ENCODE measurements at places on chromosomes 6 and 20.

- DNase-seq: peak; percentile 62
These were observed 12.2 kb upstream of the DSTN start for GRCh38 chr20:17557675-17558006.

DNA sequence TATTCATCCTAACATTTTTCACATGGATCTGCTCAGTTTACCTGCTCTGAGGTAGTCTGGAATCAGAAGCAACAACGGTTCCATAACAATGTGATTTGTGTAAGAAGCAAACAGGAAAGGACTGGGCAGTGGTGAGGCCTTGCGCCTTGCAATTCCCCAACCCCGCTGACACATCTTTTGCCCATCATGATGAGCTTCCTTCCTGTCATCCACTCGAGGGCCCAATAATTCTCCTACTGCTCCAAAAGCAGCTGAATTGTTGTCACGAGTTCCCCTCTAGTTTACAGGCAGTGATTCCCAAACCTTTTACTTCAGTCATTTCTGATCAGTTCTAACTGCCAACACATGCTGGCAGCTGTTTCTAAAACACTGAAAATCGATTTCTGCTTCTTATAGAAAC is 22.9 kb downstream of the STX7 start:
- DNase-seq: no peak

GRCh38 chr6:158161566-158162254 is 6.4 kb downstream of the SERAC1 start:
- DNase-seq: no peak

GRCh38 chr20:45372646-45373352 is 5.3 kb downstream of the TP53TG5 start:
- DNase-seq: no peak

DNA sequence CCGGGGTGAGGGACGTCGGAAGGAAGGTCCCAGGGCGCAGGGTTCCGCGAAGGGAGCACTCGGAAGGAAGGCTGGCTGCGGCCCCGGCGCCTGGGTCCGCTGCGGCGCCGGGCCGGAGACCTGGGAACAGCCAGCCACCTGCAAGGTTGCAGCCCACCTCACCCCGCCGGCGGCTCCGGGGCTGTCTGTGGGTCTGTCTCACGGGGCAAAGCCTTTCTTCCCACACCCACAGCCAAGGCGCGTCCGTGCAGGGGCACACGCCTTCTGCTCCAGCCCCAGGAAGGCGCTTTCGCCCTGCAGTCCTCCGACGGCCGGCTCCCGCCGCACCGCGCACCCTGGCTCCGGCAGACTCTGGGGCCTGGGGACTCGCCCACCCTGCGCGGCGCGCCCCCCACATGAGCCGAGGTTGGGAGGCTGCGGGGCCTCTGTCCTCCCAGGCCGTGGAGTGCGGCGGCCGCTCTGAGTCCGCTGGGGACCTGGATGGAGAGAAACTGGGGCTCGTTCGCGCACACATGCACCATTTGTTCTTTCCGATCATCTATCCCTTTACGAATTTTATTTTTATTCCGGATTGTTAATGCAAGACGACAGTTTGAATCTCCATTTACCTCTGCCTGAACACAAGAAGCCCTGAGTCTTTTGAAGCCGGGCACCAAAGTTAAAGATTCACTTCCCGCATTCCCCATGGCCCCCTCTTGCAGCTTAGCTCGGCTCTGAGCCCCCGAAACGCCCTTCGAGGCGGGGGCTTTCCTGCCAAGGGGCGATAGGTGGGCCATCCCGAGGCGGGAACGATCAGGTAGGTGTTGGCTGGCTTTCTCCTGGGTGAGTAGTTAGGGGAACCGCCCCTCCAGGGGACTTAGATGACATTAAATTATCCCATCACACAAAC is 4.5 kb upstream of the FOXC1 start:
- no peak for DNase-seq

DNA sequence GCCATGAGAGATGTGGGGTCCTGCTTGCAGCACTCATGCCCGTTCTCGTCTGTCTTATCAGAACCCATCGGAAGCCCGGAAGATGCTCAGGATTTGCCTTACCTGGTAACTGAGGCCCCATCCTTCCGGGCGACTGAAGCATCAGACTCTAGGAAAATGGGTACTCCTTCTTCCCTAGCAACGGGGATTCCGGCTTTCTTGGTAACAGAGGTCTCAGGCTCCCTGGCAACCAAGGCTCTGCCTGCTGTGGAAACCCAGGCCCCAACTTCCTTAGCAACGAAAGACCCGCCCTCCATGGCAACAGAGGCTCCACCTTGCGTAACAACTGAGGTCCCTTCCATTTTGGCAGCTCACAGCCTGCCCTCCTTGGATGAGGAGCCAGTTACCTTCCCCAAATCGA is 8.3 kb downstream of the PI16 start:
- no peak for DNase-seq

DNA sequence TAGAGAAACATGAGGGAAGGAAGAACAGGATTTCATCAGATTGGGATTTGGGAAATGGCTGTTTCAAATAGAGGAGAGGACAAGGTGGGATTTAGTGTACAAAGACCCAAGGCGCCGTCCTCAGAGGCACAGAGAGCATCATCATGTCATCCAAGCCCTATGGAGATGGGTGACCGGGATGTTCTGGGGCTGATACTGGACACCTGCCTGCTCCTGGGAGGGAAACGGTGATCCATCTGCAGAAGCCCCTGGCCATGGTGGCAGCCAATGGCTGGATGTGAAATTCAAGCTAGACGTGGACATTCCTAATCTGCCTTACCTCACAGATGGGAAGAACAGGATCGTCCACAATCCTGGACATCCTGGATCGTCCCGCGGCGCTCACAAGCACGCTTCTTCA is 12.7 kb downstream of the NKX2-2 start:
- no peak for DNase-seq

DNA sequence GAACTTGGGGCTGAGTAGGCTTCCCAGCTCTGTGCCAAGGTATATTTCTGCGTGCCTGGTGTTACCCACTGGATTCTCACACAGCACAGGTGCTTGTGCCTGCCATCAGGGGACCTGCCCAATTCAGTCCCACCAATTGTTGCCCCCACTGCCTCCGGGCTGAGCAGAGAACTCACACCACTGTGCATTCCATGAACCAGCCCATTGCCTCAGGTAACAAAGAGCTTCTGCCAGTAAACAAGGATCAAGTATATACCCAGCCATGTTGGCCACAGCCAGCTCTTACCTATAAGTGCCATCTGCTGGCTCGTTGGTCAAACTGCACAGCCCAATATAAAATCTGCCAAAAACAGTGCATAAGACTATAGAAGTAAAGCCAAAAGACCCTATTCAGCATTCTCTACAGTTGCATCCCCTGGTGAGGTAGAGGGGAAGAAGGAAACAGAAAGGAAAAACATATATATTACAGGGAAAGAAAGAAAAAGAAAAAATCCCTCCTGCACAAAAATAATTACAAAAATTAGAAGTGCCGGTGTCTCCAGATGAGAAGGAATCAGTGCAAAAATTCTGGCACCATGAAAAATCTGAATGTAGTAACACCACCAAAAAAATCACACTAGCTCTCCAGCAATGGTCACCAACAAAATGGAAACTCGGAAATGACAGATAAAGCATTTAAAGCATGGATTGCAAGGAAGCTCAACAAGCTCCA is 241.4 kb downstream of the IBTK start:
- DNase-seq: no peak

GRCh38 chr20:15494851-15495250 is 1078.4 kb downstream of the KIF16B start:
- DNase-seq: no peak

GRCh38 chr6:34154668-34155447 is 9.0 kb upstream of the GRM4 start:
- no peak for DNase-seq

- DNase-seq: no peak
These were observed 41.2 kb downstream of the CDC5L start for GRCh38 chr6:44428682-44429081.

DNA sequence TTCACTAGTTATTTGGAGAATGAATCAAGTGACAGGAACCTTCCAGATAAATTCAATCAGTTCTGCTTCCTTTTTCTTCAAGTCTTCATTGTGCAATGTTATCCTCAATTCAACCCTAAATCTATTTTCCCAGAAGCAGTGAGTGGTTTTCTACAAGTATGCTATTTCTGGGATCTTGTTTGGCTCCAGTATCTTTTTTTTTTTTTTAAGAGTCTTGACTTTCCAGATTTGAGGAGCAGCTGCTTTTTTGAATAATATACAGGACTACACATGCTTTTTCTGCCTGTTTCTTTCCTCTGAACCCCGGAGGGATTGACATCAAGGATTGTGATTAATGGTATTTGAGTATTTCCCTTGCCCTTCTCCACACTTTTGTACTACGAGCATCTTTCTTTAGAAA is 339.2 kb upstream of the JAG1 start:
- DNase-seq: no peak

DNA sequence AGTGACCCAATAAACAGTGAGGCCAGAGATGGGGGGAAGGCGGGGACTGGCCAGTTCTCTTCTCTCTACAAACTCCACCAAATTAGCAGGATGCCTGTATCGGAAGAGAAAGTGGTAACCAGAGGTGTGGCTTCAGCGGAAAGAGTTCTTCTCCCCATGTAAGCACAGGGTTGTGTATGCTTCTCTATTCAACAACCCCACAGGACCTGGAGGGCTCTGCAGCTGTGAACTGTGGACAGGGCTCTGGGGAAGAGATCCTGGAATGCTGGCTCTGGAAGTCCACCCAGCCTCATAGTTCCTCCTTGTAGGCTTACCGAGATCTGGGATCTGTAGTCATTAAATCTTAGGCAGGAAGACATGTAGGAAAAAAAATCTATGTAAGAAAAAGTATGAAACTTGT is 186.2 kb downstream of the FOXC1 start:
- no peak for DNase-seq

GRCh38 chr6:8352335-8352965 is 82.9 kb downstream of the SLC35B3 start:
- no peak for DNase-seq

DNA sequence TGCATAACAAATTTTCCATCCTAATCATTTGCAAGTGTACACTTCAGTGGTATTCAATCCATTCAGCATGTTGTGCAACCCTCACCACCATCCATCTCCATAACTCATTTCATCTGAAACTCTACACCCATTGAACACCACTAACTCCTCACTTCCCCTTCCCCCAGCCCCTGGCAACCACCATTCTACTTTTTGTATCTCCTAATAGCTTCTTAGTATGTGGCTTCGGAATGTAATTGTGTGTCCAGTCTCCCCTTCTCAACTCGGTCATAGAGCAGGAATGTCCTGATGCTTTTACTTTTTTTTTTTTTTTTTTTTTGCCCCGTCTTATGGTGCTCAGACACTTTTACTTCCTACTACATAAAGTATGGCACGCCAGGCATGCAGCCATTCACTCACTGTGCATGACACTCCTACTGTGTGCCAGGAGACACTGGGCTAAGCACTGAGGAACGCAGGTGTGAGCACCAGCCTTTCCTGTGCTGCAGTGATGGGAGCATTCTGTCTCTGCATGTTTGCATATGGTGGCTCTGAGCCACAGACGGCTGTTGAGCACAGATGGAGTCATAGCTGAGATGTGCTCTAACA is 15.3 kb downstream of the HCK start:
- DNase-seq: no peak

- DNase-seq: no peak
These were observed 31.7 kb downstream of the PLEKHG1 start for GRCh38 chr6:150631283-150631983.

DNA sequence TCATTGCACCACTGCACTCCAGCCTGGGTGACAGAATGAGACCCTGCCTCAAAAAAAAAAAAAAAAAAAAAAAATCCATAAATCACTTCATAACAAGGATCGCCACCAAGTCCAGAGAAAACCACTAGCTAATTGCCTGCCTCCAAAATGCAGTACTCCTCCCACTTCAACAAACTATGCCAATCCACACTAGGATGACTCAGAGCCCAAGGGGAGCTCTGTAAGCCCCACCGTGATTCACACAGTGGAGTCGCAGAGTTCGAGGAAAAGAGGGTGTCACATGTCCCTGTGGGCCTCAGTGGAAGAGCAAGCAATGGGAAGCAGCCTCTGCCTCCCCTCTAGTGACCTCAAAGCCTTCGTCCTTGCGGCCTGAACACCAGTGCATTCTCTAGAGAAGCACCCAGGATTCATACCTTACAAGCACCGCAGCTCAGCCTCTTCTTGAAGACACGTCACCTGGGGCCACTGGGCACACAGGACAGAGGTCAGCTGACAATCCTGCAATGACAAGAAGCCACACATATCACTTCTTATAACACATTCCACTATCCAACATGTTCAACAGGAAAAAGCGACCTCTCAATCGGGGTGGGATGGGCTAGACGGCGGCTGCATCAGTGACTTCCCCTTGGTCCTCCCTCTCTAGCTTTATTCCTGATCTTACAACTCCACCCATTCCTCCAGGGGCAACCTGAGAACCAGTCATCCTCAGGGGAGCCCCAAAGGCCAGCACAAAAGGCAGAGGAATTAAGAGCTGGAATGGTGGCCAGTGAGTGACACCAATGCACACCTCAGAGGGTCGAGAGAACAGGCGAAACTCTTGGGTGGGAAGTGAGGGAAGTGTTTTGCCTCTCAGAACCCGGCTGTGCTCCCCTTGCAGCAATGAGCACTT is 8.9 kb downstream of the SNHG17 start:
- DNase-seq: no peak

GRCh38 chr6:95784869-95785268 is 207.5 kb downstream of the MANEA start:
- no peak for DNase-seq

GRCh38 chr20:46563170-46563859 is 12.9 kb upstream of the OCSTAMP start:
- DNase-seq: no peak

All from DMS79 (cell line).